ENCODE measurements at places on chromosomes 11 and 22.

GRCh38 chr11:61011950-61012736 is 40.7 kb downstream of the CD6 start:
- no peak for DNase-seq

GRCh38 chr11:127042445-127042844 is 41.9 kb upstream of the KIRREL3 start:
- no peak for DNase-seq

DNA sequence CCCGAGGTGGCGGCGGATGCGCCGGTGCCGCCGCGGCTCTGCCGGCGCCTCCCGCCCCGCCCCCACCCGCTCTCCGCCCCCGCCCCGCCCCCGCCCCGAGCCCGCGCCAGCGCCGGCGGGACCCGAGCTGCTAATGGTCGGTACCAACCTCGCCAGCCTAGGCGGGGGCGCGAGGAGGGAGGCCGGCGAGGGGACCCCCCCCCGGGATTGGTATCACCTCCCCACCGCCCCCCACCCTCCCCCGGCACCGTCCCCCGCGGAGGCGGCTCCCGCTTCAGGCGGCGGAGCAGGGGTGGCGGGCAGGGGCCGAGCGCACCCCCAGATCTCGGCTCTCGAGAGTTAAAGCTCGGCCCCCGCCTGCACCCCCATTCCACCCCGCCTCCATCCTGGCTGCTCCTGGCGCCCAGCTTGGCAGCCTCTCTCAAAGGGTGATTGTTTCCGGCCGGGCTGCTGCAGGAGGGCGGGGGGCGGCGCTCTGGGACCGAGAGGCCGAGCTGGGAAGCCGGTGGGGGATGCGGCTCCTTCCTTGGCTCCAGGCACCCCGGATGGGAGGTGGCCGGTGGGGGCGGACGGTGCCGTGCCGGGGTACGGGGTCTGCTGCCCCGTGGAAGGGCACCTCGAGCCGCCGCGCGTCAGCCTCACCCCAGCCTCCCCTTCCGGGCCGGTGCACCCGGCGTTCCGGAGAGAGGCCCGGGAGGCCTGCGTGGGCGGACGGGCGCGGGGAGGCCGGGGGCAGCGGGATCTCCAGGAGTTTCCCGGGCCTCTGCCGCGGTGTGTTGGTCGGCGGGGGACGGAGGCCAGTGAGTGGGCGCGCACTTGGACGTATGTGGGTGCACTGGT is at the start of gene B3GAT1:
TSS of gene B3GAT1 (minus strand) at position 40 of the 840 bp plus-strand sequence. CDS start 24,583 bp downstream, outside the sequence.
- DNase-seq = no peak

DNA sequence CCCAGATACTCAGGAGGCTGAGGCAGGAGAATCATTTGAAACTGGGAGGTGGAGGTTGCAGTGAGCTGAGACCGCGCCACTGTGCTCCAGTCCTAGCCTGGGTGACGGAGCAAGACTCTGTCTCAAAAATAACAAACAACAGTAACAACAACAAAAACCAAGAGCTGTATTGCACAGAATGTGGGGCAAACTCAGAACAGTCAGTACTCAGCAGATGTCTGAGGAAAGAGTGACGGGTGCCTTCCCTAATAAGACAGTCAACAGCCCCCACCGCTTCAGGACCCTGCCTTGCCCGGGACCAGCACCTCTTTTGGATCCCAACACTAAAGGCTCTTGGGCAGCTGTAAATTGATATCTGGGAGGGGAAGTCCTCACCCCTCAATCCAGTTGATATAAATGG is 40.3 kb downstream of the RIBC2 start:
- no peak for DNase-seq

GRCh38 chr11:122898799-122899198 is 16.2 kb downstream of the JHY start:
- DNase-seq = no peak

GRCh38 chr11:106961518-106961917 is 56.8 kb downstream of the GUCY1A2 start:
- no peak for DNase-seq

DNA sequence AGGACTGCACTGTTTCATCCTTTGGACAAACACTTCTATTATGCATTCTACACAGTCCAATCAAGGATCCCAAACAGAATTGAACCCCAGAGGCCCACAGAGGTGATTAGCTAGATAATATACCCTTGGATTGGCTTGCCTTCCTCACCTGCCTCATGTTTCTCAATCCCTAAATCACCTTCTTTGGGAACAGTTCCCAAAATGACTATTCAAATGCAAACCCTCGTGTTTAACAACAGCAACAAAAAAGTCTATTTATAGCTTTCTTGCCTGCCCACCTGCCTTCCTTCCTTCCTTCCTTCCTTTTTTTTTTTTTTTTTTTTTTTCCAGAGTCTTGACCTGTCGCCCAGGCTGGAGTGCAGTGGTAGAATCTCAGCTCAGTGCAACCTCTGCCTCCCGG is 180.0 kb downstream of the CNTN5 start:
- DNase-seq = no peak

DNA sequence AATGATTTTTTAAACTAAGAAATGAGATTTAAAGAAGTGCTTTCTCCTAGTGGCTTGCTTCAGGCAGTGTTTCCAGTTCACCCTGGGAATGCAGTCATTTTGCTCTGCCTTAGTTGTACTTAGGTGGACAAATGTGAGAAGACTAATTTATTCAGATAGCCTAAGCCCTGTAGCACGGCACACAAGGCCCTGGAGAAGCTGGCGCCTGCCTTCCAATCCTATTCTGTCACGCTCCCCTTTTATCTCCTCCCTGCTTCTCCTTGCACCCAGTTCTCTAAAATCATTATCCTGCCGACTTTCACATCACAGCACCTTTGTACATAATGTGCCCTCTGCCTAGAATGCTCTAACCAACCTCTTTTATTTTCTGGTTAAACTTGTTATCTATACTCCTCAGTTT is 64.0 kb downstream of the PPME1 start:
- DNase-seq = no peak

- no peak for DNase-seq
These were observed 17.5 kb downstream of the GAB2 start for GRCh38 chr11:78400116-78400515.

DNA sequence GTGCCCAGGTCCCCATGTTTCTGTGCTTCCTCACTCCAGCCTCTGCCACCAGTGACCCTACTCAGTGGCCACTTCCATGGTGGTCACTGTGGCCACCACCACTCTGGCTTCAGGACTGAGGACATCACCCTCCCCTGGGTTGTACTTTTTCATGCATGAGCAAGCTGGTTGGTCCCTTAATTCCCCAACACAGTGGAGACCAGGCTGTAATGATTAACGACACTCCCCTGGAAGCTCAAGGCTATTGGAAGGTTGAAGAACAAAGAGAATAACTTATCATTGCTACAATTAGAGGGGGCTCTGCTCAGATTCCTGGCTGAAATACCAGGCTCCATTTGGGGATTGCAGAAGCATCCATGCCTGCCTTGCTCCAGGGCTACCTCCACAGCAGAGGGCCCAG is 10.5 kb downstream of the PLAAT4 start:
- no peak for DNase-seq

GRCh38 chr11:134071306-134071705 is 2.4 kb downstream of the JAM3 start:
- no peak for DNase-seq

- DNase-seq = no peak
These were observed 9.6 kb upstream of the PTS start for GRCh38 chr11:112216561-112217105.

DNA sequence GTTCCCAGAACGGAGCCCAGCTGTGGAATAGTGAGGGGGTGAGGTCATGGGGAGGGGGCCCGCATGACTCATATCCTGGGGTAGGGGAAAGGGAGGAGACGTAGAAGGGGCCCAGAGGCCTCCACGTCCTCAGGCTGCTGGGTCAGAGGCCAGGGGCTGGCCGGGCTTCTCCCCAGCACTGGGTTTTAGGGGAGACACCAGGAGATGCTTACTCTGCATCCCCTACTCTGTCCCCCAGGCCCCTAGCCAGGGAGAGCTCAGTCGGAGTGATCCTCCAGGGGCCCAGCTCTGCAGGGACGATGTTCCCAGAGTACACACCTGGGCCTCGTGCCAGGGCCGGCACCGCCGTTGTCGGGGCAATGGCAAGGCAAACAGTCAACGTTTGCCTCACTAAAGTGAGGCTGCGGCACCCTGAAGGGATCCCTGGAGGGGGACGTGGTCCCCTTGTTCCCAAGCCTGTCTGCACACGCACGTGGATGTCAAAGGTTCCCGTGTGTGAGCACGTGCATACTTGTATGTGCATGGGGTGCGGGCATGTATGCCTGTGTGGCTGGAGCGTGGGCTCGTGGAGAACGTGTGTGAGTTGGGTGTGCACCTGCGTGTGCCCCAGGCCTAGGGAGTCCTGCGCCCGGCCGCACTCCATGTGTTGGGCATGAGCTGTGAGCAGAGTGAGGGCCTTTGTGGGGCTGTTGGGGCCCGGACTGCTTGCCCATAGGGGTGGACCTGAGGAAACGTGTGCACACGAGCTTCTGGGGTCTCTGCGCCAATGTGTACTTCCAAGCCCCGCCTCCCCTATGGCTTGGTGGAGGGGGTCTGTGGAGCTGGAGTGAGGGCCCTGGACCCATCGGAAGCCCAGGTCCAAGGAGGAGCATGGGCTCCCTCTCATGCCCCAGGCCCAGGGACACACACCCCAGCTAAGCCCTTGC is 14.2 kb downstream of the PRR33 start:
- no peak for DNase-seq

GRCh38 chr22:49550766-49551362 is 276.8 kb downstream of the BRD1 start:
- DNase-seq = no peak

DNA sequence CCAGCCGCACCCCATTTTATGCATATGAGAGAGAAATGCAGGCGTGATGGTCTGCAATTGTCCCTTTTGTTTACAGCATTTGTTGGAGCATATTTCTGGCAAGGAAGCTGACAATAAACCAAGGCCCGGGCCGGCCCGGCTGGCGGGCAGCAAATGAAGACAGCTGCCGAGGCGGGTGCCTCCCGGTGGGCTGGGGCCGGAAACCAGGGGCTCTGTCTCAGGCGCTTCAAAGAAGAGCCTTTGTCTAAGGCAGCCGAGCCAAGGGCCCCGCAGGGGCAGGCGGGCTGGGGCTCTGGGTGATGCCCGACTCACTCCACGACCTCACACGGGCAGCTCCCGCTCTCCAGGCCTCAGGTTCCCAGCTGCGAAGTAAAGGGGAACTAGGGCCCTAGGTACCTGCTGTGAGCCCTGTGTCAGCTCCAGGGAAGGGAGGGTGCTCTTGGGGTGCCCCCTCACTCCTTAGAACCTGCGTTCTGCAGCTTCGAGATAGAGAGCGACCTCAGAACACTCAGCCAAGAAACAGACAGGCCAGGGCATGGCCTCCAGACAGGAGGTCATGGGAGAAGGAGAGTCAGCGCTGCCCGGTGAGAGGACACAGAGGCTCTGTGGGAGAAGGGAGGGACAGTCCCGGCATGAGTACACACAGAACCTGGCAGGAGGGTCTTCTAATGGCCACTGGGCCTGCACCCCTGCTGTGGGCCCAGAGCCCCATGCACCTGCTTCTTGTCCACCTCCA is 2.4 kb downstream of the LINC01488 start:
- DNase-seq = no peak

GRCh38 chr11:46246521-46246920 is 30.9 kb upstream of the CREB3L1 start:
- DNase-seq = no peak

DNA sequence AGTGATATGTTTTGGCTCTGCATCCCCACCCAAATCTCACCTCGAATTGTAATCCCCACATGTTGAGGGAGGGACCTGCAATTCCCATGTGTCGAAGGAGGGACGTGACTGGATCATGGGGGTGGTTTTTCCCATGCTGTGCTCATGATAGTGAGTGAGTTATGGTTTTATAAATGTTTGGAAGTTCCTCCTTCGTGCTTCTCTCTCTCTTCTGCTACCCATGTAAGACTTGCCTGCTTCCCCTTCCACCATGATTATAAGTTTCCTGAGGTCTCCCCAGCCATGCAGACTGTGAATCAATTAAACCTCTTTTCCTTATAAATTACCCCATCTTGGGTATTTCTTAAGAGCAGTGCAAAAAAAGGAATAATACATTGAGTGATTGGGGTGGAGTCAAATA is 7.3 kb upstream of the CEP295 start:
- no peak for DNase-seq

- DNase-seq = no peak
These were observed 15.5 kb upstream of the TAB1 start for GRCh38 chr22:39383841-39384625.

- DNase-seq = no peak
These were observed 5.9 kb downstream of the RANGAP1 start for GRCh38 chr22:41280065-41280464.

GRCh38 chr22:26975865-26976264 is 318.5 kb downstream of the MIAT start:
- no peak for DNase-seq

- no peak for DNase-seq
These were observed 31.5 kb upstream of the CAT start for GRCh38 chr11:34407121-34407813.

GRCh38 chr11:115892016-115892415 is 387.8 kb upstream of the CADM1 start:
- no peak for DNase-seq

DNA sequence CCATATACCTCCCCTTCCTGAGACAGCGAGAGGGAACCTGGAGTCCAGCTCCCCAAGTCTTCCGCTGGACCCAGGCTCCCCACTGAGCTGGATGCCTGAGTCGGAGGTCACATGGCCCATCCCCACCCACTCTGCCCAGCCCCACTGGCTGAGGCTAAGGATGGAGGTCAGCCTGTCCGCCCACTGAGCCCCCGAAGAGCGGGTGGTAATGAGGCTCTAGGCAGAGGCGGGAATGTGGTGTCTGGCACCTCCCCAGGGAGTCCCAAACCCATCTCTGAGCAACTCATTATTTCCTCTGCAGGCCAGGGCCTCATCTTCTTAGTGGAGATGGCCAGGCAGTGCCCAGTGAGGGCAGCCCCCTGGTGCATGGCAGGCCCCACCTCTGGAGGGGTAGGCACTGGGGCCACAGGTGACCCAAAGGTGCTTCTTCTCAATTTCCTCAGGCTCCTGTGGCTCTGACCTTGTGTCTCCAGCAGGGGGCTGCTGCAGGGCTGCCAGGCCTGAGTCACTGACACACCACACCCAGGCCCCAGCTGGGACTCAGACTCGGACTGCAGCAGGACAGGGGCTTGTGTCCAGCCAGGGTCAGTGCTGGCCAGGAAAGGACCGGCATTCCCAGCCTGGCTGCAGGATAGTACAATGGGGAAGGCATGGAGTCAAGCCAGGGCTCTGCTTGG is 10.2 kb upstream of the PDE2A start:
- no peak for DNase-seq

GRCh38 chr11:45145379-45146071 is 914 bp upstream of the PRDM11 start:
- no peak for DNase-seq

DNA sequence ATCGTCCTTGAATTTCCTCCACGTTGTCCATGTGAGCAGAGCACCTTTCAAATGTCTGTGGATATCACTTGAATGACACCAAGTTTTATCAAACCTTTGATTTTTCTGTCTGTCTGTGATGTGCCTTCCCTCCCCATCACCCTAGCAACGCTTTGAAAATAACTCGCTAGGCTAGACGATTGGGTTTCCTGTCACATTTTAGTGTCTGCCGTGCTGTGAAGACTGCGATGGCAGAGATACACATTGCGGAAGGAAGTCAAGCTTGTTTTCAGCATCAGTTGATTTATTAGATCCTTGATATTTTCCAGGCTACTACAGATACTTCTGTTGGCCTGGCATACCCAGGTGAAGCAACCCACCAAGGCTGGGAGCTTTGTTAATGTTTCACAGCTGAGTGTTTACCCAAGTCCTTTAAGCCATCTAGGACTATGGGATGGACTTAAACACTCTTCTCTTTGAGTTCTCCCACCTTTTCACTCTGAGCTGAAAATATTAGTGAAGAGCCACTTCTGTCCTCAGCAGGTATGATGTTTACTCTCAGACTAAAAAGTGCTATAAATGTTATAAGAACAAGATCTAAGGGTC is 93.6 kb upstream of the CD44 start:
- peak; percentile 72 for DNase-seq
